ENCODE measurements at places on chromosomes 1 and 21. TPM values are rescaled to one million over a fixed set of nuclear protein-coding genes. Genes with fewer than 3 reads are reported as not detected.

The GFI1 gene
- 30.6 TPM for total RNA-seq

The DNM3 gene
- 2.7 TPM for total RNA-seq

The GPR153 gene
- total RNA-seq: 0.32 TPM

The CDCA8 gene
- 1.3 TPM for total RNA-seq

The KLHDC8A gene
- total RNA-seq: not detected

The DEPDC1 gene
- total RNA-seq: not detected

The LAMB3 gene
- total RNA-seq: 0.69 TPM

The TMIGD3 gene
- not detected for total RNA-seq

The CYP2J2 gene
- total RNA-seq: 0.28 TPM

- DNase-seq: no peak
- no peak overlapping the region for H3K27ac ChIP-seq
- H3K4me3 ChIP-seq: no peak overlapping the region
- no peaks in the 10 kb centered on the region for H3K27me3 ChIP-seq
- no peaks in the 10 kb centered on the region for H3K36me3 ChIP-seq
Measured at GRCh38 chr1:199002661-199003060, 363.8 kb downstream of the PTPRC start.

GRCh38 chr1:236692742-236693141 lies 6.4 kb downstream of the ACTN2 start:
- no peaks in the 10 kb centered on the region for H3K36me3 ChIP-seq
- H3K27me3 ChIP-seq: no peaks in the 10 kb centered on the region
- H3K4me3 ChIP-seq: no peak overlapping the region
- H3K27ac ChIP-seq: no peak overlapping the region
- DNase-seq: no peak

DNA sequence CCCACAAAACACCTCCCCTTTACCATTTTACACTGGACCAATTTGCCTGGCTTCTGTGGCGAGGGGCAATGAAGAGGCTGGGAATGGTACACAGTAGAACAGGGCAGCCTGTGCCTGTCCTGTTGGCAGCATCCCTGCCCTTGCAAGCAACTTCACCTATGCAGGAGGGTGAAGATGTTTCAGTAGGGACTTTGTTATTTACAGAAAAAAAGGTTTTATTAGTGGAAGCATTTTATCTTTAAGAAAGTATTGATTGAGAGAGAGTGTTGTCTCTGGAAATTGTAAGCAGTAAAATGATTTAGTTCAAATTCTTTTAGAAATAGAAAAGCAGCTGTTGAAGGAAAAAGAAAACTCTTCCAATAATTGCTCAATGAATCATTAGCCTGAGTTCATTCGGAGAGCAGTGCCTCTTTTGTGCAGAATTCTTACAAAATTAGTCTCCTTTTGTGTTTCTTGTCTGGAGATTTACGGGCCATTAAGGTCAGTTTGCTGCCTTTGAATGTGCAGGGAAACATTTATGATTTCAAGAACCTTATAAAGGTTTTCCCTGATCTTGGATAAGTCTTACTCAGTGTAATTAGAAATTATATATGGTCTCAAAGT lies 49.1 kb downstream of the HHAT start:
- H3K4me3 ChIP-seq: no peak overlapping the region
- no peak for DNase-seq

- no peaks in the 10 kb centered on the region for H3K27me3 ChIP-seq
- H3K4me3 ChIP-seq: no peak overlapping the region
- H3K27ac ChIP-seq: no peak overlapping the region
- DNase-seq: no peak
Measured at GRCh38 chr1:240737766-240738265, 125.9 kb upstream of the GREM2 start.

DNA sequence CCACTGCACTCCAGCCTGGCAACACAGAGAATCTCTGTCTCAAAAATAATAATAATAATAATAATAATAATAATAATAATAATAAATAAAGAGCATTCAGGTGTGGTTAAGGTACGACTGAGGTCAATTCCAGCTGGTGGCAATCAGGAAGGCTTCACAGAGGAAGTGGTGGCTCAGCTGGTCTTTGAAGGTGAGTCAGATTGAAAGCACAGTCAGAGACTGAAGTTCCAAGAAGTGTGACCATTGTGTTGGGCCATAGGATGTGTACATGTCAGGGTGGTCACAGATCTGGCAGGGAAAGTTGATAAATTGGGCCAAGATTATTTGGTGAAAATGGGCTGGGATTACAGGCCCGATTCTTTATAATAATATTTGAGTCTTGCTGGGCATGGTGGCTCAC lies 31.0 kb upstream of the MED18 start:
- no peaks in the 10 kb centered on the region for H3K36me3 ChIP-seq
- H3K4me1 ChIP-seq: no peaks in the 10 kb centered on the region
- no peak overlapping the region for H3K4me3 ChIP-seq
- no peaks in the 10 kb centered on the region for H3K27me3 ChIP-seq

DNA sequence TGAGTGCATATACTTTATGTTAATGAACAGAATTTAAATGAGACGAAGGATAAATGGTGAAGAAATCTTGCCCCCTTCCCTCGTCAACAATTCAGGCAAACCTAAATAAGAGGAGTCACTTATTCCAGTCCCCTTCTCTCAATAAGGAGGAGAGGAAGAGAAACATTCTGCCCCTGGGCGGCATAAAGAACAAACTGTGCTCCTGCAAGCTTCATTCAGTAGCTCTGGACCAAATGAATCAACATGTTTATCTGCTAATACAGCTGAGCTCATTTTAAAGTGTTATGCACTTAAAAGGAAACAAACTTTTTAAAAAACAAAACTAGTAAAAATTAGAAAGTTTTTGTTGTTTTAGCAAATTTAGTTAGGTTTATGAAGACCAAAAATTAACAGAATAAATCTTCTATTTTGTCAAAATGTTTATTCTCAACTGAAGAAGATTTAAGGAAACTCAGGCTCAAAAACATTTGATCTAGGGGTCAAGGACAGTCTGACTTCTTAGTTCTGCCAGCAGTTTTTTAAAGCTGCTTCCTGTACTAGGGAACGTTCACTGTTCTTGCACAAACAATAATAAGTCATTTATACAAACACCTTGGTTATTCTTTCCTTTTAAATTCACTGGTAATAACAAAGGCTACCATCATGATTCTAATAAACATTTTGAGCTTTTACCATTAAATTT lies 58.3 kb downstream of the AKT3 start:
- H3K27me3 ChIP-seq: no peaks in the 10 kb centered on the region
- no peak overlapping the region for H3K4me3 ChIP-seq
- no peak for DNase-seq
- no peak overlapping the region for H3K27ac ChIP-seq
- H3K36me3 ChIP-seq: no peaks in the 10 kb centered on the region

- no peaks in the 10 kb centered on the region for H3K4me1 ChIP-seq
- no peaks in the 10 kb centered on the region for H3K27me3 ChIP-seq
- no peak overlapping the region for H3K4me3 ChIP-seq
- H3K36me3 ChIP-seq: no peaks in the 10 kb centered on the region
- H3K27ac ChIP-seq: no peak overlapping the region
Measured at GRCh38 chr1:232279909-232280400, 350.0 kb downstream of the SIPA1L2 start.

DNA sequence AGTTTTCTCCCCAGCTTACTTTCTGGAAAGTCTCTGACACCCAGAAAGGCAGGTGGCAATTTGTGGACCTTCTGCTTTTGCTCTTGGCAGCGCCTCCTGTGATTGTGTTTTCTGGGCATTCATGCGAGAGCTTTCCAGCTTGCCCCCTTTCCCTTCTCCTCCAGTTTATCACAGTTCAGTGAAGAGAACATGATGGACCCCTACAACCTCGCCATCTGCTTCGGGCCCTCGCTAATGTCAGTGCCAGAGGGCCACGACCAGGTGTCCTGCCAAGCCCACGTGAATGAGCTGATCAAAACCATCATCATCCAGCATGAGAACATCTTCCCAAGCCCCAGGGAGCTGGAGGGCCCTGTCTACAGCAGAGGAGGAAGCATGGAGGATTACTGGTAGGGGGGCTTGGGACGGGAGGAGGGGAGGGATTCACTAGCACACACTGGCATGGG lies 24.3 kb upstream of the IKBKE start:
- H3K27ac ChIP-seq: no peak overlapping the region
- peaks cover 33% of the 10 kb centered on the region for H3K36me3 ChIP-seq
- no peak for DNase-seq
- no peak overlapping the region for H3K4me3 ChIP-seq

DNA sequence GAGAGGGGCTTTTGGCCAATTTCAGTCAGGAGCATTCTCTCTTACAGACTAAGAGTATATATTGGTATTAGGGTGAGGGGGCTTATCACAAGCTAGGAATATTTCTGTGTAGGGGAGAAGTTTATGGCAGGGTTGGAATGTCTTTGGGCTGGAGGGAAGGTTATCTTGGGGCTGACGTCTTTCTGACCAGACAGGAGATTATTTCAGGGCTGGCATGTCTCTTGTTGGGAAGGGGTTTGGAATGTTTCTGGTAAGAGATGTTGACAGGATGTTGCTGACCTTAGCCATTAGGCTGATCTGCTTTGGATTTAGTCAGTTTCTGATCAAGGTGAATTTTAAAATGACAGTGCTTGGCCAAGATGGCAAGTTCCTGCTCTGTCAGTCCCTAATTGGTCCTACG lies 17.8 kb upstream of the HSD3B1 start:
- no peaks in the 10 kb centered on the region for H3K36me3 ChIP-seq
- DNase-seq: no peak
- no peaks in the 10 kb centered on the region for H3K4me1 ChIP-seq

GRCh38 chr21:28971171-28971570 lies 21.5 kb downstream of the LTN1 start:
- no peaks in the 10 kb centered on the region for H3K27me3 ChIP-seq
- no peak overlapping the region for H3K4me3 ChIP-seq
- no peak overlapping the region for H3K27ac ChIP-seq
- peaks cover 30% of the 10 kb centered on the region for H3K36me3 ChIP-seq
- DNase-seq: no peak

DNA sequence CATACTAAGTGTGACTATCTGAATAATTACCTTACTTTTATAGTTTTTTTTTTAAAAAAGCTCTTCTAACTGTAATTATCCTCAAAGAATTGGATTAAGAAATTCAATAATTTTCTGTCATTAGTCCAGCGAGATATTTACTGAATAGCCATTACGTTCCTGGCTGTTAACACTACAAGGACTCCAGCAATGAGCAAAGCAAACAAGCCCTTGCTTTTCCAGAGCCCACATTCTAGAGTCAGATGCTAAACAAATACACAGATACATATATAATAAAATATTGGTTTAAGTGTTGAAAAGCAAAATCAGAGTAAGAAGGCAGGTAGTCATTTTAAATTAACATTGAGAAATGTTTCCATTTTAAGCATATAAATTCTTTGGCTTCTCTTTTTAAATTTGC lies 118.4 kb downstream of the ATF6 start:
- DNase-seq: no peak
- H3K27me3 ChIP-seq: no peaks in the 10 kb centered on the region
- H3K36me3 ChIP-seq: peaks cover 5% of the 10 kb centered on the region

DNA sequence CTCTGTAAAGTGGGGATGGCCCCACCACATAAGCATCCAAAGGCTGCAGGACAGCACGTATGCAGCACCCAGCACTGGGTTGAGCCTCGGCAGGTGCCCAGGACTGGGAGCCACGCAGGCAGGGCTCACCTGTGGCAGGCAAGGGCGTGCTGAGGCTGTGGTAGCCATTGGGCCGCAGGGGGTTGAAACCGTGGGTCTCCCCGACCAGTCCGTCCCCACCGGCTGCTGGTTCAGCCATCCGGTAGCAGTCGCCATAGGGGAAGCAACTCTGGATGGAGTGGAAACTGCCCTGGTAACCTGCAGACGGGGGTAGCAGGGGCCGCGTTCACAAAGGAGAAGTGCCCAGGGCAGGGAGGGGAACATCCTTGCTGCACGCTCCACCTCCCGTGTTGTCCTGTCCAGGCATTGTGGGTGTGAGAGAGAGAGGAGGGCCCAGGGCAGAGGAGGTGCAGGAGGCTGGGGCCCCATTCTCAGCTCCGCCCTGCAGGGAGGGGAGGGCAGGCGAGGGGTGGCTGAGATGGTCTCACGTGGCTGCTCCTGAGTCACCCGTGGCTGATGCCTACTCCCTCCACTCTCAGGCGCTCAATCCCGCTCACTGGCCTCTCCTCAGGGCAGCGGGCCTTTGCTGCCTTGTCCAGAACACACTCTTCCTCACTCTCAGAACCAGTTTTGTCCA lies 49.9 kb downstream of the DMRTB1 start:
- H3K4me1 ChIP-seq: no peaks in the 10 kb centered on the region
- DNase-seq: no peak
- H3K27ac ChIP-seq: no peak overlapping the region

- no peak overlapping the region for H3K4me3 ChIP-seq
- DNase-seq: no peak
- H3K27ac ChIP-seq: no peak overlapping the region
- no peaks in the 10 kb centered on the region for H3K27me3 ChIP-seq
Measured at GRCh38 chr1:181087400-181087901, 1.0 kb upstream of the IER5 start.

- no peaks in the 10 kb centered on the region for H3K36me3 ChIP-seq
- H3K4me1 ChIP-seq: peaks cover 5% of the 10 kb centered on the region
- H3K27ac ChIP-seq: no peak overlapping the region
- no peaks in the 10 kb centered on the region for H3K27me3 ChIP-seq
- no peak for DNase-seq
- no peak overlapping the region for H3K4me3 ChIP-seq
Measured at GRCh38 chr1:119326251-119326650, 42.3 kb upstream of the HAO2 start.

- no peaks in the 10 kb centered on the region for H3K4me1 ChIP-seq
- H3K4me3 ChIP-seq: no peak overlapping the region
- H3K27me3 ChIP-seq: no peaks in the 10 kb centered on the region
- H3K36me3 ChIP-seq: no peaks in the 10 kb centered on the region
- no peak overlapping the region for H3K27ac ChIP-seq
Measured at GRCh38 chr21:39645331-39645730, 32.6 kb downstream of the B3GALT5 start.

DNA sequence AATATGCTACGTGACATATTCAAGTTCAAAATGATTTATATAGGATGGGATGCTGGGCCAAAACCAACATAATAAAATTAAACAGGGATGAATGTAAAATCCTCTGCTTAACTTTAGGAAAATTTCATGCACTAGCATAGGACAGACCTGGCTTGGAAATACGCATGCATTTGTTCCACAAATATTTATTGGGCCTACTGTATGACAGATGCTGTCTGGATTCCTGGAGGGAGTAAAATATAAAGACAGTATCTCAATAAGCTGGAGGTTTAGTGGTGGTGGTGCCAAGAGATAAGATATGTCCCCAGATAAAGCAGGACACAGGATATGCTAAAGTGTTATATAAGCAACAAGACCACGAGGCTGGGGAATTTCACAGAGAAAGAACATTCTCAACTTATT lies 15.1 kb downstream of the RCSD1 start:
- no peak overlapping the region for H3K27ac ChIP-seq
- H3K4me3 ChIP-seq: no peak overlapping the region
- H3K27me3 ChIP-seq: no peaks in the 10 kb centered on the region
- H3K36me3 ChIP-seq: peaks cover 19% of the 10 kb centered on the region
- peaks cover 98% of the 10 kb centered on the region for H3K4me1 ChIP-seq

DNA sequence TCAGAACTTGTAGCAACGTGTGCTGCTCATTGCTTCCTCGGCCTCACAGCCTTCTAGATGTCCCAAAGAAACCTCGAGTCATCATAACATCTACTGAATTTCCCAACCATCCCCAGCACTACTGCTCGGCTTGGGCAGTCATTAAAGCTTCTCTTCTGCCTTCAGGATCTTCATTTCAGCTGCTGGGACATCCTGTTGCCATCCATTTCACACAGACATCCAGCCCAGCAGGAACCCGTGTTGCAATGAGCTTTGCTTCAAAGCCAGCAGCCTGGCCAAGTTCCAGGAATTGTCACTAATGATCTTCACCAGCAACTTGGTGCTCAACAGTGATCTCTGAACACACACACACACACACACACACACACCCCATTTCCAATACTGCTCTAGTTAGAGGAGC lies 18.5 kb downstream of the WLS start:
- H3K4me1 ChIP-seq: no peaks in the 10 kb centered on the region
- no peaks in the 10 kb centered on the region for H3K36me3 ChIP-seq
- no peak overlapping the region for H3K4me3 ChIP-seq
- no peak overlapping the region for H3K27ac ChIP-seq
- no peak for DNase-seq
